ENCODE measurements at places on chromosomes 5 and 9.

GRCh38 chr9:136603901-136604814, 58.3 kb upstream of the NOTCH1 start:
- DNase-seq = no peak

- DNase-seq = no peak
These were observed 77.5 kb downstream of the SPATA31C2 start for GRCh38 chr9:88060746-88061145.

DNA sequence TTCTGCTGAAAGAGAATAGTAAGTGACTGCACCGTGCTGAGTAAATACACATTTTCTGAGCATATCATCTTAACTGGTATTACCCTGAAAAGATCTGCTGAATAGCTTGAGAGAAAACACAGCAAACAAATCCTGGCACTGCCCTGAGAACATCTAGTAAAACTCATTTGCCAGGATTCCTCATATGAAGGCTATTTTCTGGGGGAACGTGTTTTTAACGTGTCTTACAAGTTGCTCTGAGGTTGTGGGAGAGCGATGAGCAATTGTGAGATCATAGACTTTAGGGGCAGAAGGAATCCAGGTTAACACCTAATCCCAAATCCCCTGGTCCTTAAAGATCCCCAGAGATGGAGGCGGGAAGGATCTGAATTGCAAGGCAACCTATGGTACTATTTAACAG, 331.9 kb upstream of the RFX3 start:
- DNase-seq = no peak

DNA sequence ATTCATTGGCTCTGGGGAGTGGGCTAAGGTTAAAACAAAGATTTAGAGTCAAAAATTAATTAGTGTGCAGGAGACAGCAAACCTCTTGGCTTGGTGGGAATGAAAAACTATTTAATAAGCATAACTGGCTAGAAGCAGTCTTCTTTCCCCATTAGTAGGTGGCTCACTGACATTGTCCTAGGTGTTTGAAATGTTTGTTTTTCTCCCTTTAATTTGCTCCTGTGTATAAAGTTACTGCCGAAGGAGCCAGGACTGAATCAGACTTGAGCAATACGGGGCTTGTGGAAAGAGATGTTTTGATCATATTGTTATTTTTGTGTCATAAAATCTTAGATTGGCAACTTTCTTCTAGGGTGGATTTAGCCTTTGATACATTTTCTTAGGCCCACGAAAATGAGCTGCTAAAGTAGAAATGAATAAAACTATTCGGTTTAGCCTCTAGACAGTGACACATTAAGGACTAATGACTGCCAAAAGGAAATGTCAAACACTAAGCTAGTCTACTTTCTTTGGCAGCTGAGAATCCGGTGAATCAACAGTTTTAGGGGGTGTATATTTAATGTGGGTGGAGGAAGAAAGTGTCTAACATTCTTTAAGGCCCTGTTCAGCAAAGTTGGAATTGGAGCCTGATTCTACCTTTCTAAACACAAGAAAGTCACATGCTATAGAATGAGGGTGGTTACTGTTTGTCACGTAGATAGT, 30.2 kb downstream of the LRRTM2 start:
- DNase-seq = no peak

- DNase-seq = no peak
These were observed 21.3 kb downstream of the MSX2 start for GRCh38 chr5:174745590-174746103.

- DNase-seq = no peak
These were observed 74.2 kb downstream of the CPLANE1 start for GRCh38 chr5:37174928-37175327.

- no peak for DNase-seq
These were observed 159.4 kb downstream of the MYO10 start for GRCh38 chr5:16776611-16777251.

DNA sequence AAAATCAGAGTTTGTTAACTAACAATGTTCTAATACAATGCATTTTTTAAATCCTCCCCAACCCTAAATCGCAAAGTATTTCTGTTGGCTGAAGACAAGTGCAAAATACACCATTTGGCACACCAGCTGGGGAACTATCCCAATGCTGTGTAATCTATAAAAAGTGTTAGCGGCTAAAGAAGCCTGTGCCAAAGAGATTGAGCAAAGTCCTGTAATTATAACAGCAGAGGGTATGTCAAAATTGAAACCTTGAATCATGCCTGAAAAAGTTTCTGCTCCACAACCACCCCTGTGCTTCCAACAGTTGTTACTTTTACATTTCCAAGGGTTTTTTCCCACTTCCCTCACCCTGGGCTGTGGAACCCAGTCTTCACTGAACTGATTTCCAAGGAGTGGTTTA, 83.1 kb upstream of the PLPP6 start:
- DNase-seq = no peak

GRCh38 chr5:67234671-67235176, 38.1 kb upstream of the CD180 start:
- no peak for DNase-seq

DNA sequence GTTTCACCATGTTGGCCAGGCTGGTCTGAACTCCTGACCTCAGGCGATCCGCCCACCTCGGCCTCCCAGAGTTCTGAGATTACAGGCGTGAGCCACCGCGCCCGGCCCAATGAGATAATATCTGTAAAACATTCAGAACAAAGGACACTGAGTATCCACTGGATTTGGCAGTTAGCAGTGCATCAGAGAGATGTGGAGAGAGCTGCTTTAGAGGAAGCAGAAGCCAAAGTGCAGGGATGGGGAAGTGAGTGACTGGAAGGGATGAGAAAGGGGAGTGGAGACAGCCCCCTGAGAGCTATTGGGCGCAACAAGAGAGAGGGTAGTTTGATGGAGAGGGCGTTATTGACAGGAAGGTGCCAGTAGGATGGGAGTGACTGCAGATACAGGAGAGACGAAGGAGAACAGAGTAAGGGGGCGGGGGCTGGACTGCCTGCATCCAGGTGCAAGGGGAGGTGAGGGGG, 157.5 kb upstream of the SHB start:
- DNase-seq = no peak

DNA sequence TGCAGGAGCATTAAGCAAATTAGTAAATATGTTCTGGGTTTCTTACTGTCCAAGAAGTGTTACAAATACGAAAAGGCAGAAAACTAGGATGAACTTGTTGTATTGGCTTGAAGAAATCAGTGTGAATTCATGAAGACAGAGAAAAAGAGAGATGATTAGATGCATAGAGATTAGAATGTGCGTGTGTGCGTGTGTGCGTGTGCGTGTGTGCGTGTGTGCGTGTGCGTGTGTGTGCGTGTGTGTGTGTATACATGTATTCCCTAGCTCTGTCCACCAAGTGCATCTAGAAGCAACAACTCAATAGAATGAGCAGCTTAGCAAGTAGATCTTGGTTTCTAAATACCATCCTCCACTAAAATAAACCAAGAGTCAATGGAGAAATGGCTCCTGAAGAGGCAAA, 41.5 kb downstream of the SMIM23 start:
- DNase-seq = no peak

DNA sequence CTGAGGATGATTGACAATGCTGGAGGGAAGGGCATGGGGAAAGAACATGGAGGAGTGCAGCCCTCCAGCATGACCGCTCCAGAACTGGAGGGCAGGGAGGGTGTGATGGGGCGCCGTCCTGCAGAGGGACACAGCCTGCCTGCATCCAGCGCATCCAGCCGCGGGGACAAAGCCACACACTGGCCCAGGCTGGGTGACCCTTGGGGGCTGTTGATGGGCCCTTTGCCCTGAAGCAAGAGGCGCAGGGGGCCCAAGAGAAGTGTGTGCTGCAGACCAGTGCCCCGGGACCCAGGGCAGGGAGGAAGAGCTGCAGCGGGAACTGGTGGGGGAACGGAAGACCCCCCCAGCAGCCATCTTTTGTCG, 169.8 kb upstream of the PPP1R26 start:
- no peak for DNase-seq

- peak; percentile 64 for DNase-seq
These were observed 2.3 kb downstream of the KLF9 start for GRCh38 chr9:70411930-70412831.

GRCh38 chr9:86765746-86766430, 181.4 kb downstream of the GAS1 start:
- no peak for DNase-seq

- DNase-seq = no peak
These were observed 3.6 kb downstream of the OR13C8 start for GRCh38 chr9:104572612-104573011.

DNA sequence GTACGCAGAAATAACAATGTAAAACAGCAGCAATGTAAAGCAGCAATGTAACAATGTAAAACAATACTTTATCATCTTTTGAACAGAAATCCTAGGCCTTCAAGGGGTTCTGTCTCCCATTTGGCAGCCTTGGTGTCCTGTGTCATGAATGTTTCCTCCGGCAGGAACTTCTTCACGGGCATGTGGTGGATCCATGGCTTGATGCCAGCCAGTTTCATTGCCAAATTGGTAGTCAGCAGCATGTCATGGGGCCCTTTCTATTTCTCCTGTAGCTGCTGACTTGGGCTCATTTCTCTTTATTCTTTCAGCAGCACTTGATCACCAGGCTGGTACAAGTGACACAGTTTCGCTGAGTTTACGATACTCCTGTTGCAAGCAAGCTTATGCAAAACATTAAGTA, 275.3 kb downstream of the HTR1A start:
- DNase-seq = no peak

DNA sequence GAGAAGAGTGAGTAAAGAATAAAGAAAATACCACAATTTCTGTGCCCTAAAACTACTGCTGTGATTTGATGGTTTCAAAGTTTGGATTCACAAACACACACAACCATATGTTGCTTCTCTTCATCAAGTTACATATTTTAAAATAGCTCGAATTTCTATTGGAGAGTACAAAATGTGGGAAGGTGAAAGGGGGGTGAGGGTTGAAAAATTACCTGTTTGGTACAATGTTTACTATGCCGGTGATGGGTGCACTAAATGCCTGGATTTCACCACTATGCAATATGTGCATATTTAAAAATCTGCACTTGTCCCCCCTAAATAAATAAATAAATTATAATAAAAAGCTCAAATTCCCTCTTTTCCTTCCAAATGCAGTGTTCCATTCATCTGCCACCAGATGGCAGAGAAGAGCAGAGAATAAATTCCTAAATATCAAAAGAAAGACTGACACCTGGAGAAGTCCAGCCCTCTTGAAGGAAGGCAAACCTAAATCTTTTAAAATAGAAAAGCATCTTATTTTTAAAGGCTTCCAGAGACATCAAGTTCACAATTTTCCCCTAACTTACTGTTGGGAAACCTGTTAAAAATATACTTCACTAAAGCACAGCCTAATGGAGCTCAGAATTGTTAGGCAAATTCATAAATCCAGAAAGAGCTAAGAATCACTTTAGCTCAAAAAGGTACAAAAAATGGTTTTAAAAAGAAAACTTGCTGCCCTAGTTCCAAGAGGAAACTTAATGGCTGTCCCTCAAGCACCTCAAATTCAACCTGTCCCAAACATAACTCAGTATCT, 24.8 kb upstream of the HNRNPA0 start:
- DNase-seq = no peak

DNA sequence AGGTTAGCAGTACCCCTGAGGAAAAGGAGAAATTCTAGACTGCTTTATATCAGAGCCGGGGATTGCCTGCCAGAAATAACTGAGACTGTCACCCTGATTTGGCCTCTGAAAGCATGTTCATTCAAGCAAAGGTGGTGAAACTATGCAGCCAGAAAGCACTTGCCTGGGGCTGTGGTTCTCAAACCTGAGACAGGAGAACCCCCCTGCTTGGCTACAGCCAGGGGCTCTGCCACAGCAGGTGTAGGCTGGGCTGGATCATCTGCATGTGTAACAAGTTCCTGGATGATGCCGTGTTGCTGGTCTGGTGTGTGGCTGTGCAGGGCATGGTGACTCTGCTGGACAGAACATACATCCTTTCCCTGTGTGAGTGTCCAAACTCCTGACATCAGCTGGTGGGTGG, 157.8 kb downstream of the NXNL2 start:
- DNase-seq = no peak

GRCh38 chr9:81861644-81862043, 66.6 kb upstream of the SPATA31D4 start:
- no peak for DNase-seq

DNA sequence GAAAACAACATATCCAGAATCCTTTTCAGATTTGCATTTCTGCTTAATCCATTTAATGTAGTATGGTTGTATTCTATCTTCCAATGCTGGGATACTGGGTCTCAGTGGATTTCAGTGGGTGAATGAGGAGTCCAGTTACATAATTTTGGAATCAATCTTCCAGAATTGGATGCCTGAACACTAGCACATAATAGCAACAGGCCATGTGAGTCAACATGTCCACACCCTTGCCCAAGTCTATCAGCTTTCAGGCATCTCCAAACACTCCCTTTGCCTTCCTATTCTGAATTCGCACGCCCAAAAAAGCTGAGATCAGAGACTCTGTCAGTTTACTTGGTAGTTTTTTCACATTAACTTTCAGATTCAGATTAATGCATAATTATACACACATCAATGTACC, 202.6 kb downstream of the TSSK1B start:
- DNase-seq = no peak

DNA sequence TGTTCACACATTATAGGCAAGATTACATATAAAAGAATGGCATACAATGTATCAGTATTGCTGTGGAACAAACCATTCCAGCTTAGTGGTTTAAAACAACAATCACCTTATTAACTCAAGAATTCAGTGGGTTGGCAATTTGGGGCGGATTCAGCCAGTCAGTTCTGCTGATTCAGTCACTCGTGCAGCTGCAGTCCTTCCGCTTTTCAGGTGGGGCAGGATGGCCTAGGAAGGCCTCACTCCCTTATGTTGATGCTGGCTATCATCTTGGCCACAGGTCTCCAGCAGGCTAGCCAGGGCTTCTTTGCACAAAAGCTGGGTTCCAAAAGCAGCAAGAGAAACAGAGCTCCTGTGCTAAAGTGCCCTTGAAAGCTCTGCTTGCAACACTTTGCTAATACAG, 150.6 kb downstream of the MCTP1 start:
- DNase-seq = no peak

DNA sequence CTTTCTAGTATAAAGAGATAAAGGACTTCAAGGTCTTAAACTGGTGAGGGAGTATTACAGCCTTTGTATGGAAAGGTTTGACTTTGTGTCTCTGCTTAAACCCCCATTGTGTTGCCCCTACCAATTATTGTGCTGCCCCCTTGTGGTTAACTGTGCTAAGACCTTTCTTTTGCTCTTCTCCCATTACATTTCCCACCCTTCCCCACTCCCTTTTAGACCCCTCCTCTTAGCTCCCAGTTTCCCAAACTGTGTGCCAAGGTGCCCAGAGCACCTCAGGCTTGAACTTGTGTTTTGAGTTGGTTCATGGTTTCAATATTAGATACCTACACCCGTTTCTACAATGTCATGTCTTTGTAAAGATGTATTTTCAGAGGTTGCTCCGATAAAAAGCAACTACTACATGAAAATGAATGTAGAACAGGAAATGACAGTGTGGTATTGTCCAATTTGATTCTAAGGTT, 2.9 kb downstream of the JAK2 start:
- peak; percentile 44 for DNase-seq

- no peak for DNase-seq
These were observed 17.2 kb downstream of the LIX1 start for GRCh38 chr5:97125125-97125683.

DNA sequence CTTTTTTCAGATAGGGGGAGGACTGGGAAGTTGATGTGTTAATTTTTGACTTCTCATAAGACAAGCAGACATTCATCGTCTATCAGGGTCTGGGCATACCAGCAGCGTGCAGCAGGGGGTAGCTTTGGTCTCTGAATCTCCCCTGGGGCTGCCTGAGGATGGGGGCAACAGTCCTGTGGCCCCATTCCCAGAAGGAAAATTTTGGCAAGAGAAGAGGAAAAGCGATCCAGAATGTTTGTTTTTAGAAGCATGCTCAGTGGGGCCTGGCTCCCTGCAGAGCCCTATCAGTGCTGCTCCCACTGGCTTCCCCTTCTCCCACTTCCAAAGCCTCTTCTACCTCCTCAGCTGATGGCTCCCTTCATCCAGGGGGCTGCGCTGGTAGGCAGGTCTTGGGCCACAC, 194.8 kb upstream of the IL12B start:
- DNase-seq = no peak

Data from activated T-cell treated with anti-CD3 and anti-CD28 coated beads for 24 hours (primary cell).